Sigmoid colon (tissue), 7 donors: ENCODE measurements at places on chromosomes 5 and 9.

DNA sequence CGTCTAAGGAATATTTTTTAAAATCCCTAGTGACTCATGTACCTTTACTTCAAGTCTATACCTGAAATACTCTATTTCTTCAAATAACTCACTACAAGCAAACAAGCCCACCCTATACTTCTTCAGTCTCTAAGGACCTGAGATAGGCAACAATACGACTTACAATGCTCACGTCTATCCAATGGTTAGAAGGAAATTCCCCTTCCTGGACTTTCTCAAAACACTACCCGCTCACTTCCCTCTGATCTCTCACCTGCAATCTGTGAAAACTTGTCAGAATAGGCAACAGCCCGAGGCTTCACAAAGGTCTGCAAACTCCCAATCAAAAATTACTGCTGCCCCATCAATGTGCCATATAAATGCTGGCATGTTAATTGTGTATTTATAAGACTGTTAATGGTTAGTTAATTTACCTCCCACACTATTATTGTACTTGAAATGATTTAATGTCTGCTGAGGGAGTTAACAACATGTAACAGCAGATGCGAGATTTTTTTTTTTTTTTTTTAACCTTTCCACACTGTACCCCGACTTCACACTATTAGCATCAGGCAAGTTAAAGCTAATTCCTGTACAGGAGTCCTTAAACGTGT lies 27.3 kb downstream of the MAPKAP1 start:
- no peak for DNase-seq
- no peak overlapping the region for H3K4me3 ChIP-seq
- H3K27ac ChIP-seq: no peak overlapping the region
- peaks cover 6% of the 10 kb centered on the region for H3K4me1 ChIP-seq
- no peaks in the 10 kb centered on the region for H3K36me3 ChIP-seq

- no peaks in the 10 kb centered on the region for H3K4me1 ChIP-seq
- no peak overlapping the region for H3K4me3 ChIP-seq
- no peak overlapping the region for H3K27ac ChIP-seq
- DNase-seq: no peak
- no peaks in the 10 kb centered on the region for H3K36me3 ChIP-seq
Observed at GRCh38 chr9:8157683-8158324, 358.2 kb upstream of the DMAC1 start.

DNA sequence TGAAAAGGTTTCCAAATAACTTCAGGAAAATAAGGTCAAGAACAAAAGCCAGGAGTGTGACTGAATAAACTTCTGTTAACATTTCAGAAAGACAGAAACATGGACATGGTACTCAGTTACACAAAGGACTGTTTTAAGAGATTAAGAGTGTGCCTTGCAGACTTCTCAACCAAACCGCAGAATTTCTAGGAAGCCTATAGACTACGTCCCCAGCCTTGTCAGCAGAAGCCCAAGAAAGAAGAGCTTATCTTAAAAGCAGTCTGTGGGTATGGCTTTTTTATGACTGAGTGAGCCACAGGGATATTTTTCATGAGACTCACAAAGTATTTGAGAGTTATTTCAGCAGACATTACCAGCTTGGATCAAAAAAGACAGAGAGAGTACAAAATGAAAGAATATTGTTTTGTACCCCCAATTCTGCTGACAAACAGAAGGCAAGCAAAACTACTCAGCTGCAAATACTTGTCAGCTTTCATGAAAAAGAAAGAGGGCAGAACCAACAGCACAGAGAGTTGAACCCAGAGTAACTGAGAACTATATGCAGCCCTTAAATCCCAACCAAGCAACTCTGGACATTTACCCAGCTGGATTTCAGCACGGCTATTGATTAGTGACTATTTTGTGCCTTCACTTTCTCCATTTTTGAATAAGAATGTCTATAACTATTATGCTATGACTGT lies 711.0 kb upstream of the CTNND2 start:
- no peak overlapping the region for H3K4me3 ChIP-seq
- H3K36me3 ChIP-seq: no peaks in the 10 kb centered on the region
- DNase-seq: no peak

GRCh38 chr5:174799121-174799520 lies 74.7 kb downstream of the MSX2 start:
- no peak for DNase-seq
- H3K27ac ChIP-seq: no peak overlapping the region
- H3K27me3 ChIP-seq: peaks cover 3% of the 10 kb centered on the region
- H3K36me3 ChIP-seq: no peaks in the 10 kb centered on the region
- H3K4me1 ChIP-seq: no peaks in the 10 kb centered on the region

DNA sequence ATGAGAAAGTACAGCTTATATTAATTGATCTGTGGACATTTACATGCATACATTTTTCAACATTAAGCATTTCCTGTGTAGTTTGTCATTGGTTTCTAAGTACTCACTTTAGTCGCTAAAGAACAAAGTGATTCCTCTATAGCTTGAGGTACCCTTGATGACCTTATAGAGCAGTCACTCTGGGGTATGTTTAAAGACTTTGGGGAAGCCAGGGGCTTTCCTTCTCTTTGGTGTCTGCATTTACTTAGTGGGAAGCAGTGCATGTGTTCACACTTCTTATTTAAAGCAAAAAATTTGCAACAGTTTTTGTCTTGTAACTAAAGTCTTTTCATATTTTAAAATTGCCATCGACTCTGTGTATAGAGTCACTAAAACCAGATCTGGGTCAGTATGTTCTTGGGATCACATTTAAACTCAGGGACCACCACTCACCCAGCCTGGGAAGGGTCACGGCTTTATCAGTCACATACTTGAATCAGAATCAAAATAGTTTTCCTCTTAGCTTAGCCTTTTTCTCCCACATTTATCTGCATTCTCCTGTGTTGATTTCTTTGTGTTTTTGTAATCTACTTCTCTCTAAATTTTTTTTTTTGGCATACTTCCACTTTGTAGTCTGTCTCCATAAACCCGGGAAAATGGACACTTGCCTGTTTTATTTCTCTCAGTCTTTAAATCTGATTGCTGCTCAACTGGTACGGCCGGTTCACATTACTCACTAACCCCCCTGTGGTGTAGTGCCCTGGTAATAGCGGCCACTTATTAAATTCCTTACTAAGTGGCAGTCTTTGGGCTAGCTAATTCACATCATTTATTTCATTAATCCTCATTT lies 143.9 kb upstream of the FBN2 start:
- no peaks in the 10 kb centered on the region for H3K4me1 ChIP-seq
- no peaks in the 10 kb centered on the region for H3K36me3 ChIP-seq
- no peak for DNase-seq
- H3K27me3 ChIP-seq: no peaks in the 10 kb centered on the region
